ENCODE measurements at places on chromosomes 7 and 10.

GRCh38 chr7:111678986-111679385 is 116.7 kb upstream of the IMMP2L start:
- DNase-seq = no peak

GRCh38 chr7:37999673-38000072 is 79.2 kb downstream of the EPDR1 start:
- DNase-seq = no peak

GRCh38 chr7:137888241-137888640 is 41.5 kb upstream of the DGKI start:
- no peak for DNase-seq

DNA sequence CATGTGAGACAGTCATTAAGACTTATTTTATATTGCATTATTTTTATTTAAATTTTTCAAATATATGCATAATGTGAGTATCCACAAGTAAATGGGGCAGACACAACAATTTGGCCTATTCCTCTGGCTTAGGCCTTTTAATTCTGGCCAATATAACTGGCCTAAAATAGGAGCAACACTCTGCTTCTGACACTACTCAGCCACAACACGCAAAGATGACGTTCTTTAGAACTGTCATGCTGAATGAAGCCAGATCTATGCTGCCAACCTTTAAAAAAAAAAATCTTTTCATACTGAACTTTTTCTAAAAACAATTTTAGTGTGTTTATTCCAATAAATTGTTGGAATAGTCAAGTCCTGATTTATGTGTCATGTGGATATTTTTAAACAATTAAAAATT is 355.0 kb upstream of the BMPER start:
- DNase-seq = no peak

GRCh38 chr7:81128011-81128410 is 209.2 kb upstream of the SEMA3C start:
- no peak for DNase-seq

GRCh38 chr7:91310830-91311460 is 46.7 kb downstream of the FZD1 start:
- peak; percentile 40 for DNase-seq

DNA sequence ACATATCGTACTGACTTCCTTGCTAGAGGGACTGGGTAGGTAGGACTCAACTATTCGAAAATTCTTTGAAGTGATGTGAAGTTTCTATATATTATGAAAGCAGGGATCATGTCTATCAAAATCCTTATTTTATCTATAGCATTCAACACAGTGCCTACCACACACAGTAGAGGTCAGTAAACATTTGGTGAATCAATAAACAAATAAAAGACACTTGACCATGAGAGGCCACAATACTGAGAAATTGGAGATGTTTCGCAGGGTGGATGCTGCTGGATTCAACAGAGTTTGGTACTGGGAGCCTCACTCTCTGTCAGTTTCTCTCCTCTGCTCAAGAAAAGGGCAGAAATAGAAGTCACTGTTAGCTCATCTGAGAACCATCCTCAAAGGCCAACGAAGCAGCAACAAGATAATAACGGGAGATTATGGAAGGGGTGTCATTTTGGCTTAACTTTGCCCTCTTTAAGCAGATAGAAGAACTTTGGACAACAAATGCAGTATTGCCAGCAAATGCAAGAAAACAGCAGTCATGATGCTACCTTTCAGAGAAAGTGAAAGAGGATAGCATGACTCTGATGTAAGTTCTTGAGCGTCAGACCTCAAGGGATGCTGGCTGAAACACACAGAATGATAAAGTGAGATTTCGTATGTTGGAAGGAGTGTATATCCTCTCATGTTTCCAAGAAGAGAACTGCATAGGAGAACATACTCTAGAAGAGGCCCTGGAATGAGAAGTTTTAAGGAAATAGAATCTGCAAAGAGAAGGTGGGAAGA is 107.6 kb downstream of the SEMA3E start:
- DNase-seq = no peak

DNA sequence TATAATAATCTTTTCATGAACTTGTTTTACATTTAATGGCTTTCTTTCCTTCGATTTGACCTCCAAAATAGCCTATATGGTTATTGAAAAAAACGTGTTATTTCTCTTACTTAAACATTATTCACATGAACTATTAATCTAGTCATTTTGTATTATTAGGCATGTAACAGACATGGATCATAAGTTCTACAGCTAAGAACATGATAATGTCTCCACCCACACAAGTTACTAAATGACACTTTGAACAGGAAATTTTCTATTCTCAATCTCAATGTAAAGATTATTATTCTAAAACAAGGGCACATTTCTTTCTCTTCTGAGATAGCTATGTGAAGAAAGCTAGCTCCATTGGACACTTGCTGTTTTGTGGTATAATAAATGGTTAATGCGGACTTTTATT is 10.0 kb downstream of the LAMB4 start:
- no peak for DNase-seq

DNA sequence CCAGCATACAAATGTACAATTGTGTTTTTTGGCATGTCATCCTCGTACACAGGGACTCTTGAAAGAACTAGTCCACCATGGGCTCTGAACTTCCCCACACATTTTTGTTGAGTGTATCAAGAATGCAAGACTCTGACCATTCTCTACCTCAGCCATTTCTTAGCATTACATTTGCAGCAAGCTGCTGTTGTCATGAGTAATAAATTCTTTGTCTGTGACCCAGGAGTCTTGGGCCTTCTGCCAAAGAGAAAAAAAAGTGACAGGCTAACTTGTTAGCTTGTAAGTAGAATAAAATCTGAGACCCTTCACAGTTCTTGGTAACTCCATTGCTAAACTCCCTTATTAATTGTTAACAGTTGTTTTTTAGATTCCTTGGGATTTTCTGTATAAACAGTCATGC is 542.3 kb upstream of the MBL2 start:
- DNase-seq = peak; percentile 92

- DNase-seq = no peak
These were observed 294.6 kb downstream of the RNLS start for GRCh38 chr10:88288320-88289059.

DNA sequence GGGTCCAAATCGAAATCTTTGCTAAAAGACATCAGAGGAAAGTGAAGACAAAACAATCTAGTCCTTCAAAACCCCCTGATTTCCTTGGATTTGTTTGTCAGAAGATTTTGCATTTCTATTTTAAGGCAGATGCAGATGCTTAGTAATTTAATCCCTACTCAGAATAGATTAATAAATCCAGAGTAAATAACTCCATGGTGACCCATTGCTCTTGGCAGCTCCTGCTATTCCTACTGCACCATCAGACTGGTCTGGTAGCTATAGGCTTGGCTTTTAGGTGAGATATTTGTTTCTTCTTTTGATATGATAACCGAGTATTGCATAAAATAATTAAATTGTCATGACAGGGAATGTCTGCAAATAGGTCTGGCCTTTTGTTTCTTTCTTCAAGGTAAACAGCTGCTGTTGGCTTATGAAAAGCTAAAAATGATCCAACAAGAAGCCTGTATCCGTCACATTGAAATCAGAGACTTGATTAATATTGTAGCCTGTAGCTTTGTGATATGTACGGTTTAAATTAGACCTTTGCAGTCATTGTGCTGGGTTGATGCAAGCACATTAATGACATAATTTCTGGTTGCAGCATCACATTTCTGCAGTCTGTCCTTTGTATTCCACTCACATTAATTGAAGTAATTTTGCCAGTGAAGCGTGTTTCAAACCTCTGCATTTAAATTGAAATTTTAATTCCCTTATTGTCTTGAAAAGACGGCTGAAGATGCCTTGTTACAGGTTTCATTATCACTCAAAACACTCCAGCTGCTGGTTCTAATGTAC is 40.7 kb downstream of the EXOC4 start:
- no peak for DNase-seq

DNA sequence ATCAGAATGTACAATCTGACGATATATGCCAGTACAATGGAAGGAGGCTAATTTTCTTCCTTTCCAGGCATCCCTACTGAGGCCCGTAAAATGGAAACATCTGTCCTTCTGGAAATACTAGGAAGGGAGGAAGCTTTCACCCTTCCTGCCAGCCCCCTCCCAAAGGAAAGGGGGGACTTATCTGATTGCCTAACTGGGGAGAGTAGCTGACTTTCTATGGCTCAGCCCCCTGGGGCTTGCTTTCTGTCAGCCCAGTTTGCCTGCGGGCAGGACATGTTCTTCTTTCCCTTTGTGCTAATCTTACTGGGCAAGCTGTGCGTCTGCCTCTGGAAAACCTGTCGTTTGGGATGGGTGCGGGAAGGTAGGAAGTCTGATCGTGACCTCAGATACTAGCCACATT is 508.9 kb downstream of the SUGCT start:
- DNase-seq = no peak

DNA sequence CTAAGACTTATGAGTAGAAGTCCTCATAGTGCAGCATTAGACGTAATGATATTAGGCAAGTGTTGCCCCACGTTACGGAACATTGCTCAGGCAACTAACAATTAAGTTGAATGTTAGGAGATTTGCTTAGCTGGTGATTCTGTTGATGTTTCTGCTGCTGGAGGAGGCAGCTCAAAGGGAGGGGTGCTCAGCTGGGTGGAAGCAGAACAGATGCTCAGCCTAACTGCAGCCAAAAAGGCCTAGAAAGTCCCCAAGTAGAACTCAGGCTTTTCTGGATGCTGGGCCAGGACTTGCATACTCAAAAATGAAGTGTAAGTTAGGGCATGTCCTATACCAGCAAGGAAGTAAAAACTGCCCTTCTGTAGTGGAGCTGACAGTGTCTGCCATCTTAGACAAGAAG is 201.4 kb downstream of the ADRA2A start:
- DNase-seq = no peak

DNA sequence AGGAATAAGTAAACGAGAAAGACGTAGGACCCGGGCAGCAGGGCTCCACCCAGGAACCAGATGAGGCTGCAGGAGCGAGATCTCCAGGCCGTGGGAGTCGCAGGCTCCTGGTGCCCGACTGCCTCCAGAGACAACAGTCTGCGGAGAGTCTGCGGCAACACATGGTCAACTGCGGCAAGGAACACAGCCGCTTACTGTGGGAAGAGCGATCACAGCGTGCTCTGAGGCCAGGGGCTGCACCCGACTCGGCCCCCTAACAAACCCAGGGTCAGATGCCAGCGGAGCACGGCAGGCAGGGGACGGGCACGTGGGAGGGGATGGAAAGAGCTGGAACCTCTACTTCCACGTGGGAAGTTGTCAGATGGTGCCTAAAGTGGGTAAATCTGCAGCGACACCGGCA is 26.6 kb downstream of the GET4 start:
- no peak for DNase-seq

DNA sequence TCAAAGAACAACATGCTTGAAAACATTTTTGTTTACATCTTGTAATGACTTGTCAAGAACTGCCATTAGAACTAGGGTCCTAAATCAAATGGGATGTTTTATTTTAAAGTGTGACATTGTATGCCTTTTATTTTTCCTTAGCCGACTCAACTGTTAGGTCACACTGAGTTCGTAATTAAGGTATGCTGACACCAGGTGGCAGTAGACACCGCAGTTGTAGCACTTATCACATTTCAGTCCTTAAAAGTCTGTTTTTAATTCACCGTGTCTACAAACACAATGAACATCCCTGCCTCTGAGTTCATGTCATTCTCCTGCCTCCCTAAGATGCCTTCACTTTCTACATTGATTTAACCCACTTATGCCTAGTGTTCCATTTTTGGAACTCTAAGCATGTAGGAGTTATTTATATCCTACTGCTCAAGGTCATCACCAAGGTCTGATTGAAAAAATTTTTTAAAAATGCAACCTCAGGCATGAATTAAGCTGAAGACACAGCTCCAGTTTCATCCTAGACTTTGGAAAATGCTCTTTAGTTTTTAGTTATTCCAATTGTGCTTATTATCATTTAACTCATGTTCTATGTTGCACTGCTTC is 186.1 kb downstream of the BMPER start:
- DNase-seq = no peak

- DNase-seq = no peak
These were observed 173.3 kb upstream of the ZMIZ1 start for GRCh38 chr10:78895469-78895868.

- DNase-seq = no peak
These were observed 16.1 kb downstream of the LYZL1 start for GRCh38 chr10:29304995-29305335.

GRCh38 chr10:69769395-69769992 is 32.2 kb upstream of the COL13A1 start:
- peak; percentile 43 for DNase-seq

GRCh38 chr7:9217204-9217603 is 783.8 kb downstream of the NXPH1 start:
- DNase-seq = no peak

DNA sequence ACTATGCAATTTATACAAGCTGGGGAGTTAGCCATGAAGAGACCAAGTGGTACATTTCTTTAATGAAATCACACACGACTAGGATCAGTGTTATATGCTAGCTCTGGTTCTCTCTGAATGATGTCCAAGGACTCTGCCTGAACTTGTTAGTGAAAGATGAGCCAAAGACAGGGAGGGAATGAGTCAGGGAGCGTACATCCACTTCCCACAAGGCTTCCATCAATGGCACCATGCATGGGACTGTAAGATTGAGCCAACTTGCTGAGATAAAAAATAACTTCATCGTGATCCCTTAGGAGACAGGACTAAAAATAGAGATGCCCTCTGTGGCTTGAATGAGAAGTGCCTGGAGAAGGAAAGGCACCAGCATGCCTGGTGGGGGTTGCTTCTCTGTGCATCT is 629.7 kb downstream of the ACTR3B start:
- DNase-seq = no peak

- no peak for DNase-seq
These were observed 153.7 kb downstream of the GALNT17 start for GRCh38 chr7:71285571-71286145.

GRCh38 chr10:101857802-101858476 is 14.3 kb upstream of the KCNIP2 start:
- no peak for DNase-seq

DNA sequence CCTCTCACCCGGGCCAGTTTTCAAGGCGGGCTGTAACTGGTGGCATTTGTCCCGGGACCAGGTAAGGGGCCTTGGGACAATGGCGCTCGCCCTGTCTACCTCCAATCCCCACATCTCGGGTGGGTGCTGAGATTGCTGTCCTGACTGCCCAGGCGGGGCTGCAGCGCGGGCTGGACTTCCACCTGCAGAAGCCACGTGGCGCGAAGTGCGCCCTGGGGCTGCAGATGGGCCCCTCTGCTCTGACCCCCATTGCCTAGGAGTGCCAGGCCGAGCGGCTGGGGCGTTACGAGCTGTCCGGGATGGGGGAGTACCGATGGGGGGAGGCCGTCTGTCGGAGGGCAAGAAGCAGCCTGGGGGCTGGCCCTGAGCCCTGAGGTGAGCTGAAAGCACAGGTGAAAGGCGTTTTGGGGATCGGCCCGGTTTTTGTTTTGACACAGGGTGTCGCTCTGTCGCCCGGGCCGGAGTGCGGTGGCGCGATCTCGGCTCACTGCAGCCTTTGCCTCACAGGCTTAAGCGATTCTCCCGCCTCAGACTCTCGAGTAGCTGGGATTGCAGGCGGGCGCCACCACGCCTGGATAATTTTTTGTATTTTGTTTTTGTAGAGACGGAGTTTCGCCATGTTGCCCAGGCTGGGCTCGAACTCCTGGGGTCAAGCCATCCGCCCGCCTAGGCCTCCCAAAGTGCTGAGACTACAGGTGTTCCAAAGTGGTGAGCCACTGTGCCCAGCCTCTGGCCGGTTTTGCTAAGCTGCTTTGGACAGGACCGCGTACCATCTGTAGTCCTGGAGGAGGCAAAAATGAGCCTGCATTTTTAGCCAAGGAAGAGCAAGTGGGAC is at the start of gene SFXN2:
TSS of gene SFXN2 (plus strand) at position 16 of the 835 bp plus-strand sequence. CDS start 12,001 bp downstream, outside the sequence.
- DNase-seq = no peak
